ENCODE measurements at places on chromosomes 2 and 18. TPM values are rescaled to one million over a fixed set of nuclear protein-coding genes. Genes with fewer than 3 reads are reported as not detected.

Gene ZEB2
- polyA plus RNA-seq: 57.0 TPM

DNA sequence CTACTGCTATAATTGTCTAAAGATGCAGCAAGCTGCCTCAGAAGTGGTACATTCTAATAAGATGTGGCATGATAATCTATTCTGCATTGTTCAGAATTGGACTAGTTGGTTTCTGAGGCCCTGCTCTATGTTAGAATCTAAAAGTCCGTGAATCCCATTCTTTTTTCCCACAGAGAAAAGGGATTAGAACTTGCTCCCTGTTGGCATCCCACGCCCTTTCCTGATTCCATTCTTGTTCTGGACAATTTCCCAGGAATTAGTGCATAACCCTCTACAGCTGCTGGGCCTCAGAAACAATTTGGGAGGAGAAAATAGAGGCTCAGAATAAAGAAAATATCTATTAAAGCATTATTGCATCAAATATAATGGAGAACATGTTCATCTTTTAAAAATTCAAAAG lies 282.7 kb downstream of the NRXN1 start:
- no peak for DNase-seq
- H3K4me1 ChIP-seq: no peaks in the 10 kb centered on the region
- H3K27me3 ChIP-seq: no peaks in the 10 kb centered on the region
- H3K36me3 ChIP-seq: no peaks in the 10 kb centered on the region

GRCh38 chr2:235979753-235980435 lies 188.3 kb downstream of the GBX2 start:
- no peak overlapping the region for H3K27ac ChIP-seq
- H3K27me3 ChIP-seq: no peaks in the 10 kb centered on the region
- DNase-seq: no peak

DNA sequence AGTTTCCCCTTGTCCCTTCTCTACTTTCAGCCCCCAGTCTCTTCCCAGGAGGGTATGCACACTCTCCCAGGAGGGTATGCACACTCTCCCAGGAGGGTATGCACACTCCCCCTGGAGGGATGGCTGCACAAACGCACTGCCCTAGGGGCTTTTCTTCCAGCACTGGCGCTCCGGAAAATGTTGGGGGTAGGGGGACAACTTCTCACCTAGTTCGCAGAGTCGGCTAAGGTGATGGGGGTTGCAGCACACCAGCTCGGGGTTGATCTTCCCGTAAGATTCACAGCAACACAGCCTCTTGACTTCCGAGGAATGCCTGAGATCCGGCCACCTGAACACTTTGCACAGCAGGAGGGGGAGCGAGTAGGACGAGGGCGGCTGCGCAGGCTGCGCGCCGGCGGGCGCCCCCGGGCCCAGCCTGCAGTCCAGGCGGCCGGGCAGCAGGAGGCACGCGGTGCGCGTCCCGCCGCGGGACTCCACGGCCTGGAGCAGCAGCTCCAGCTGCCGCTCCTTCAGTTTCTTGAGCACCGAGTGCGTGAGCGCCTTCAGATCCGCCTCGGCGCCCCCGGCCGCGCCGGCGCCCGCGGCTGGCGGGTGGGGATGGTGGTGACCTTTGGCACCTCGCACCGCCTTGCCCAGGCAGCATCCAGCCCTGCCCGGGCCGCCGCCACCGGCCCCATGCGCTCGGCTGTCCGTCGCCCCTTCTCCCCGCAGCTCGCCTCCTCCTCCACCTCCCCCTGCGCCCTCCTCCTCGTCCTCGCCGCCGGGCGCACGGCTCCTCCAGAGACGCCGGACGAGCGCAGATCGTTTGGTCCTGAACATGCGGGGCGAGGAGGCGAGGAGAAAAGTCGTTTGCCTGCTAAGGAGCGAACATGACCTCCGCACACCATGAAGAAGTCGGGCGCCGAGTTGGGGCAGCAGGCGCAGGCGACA lies 894 bp downstream of the SMAD7 start:
- peak overlapping the region; percentile 53 for H3K27ac ChIP-seq
- no peaks in the 10 kb centered on the region for H3K36me3 ChIP-seq
- DNase-seq: no peak
- H3K4me3 ChIP-seq: peak overlapping the region; percentile 77
- H3K4me1 ChIP-seq: peaks cover 12% of the 10 kb centered on the region

DNA sequence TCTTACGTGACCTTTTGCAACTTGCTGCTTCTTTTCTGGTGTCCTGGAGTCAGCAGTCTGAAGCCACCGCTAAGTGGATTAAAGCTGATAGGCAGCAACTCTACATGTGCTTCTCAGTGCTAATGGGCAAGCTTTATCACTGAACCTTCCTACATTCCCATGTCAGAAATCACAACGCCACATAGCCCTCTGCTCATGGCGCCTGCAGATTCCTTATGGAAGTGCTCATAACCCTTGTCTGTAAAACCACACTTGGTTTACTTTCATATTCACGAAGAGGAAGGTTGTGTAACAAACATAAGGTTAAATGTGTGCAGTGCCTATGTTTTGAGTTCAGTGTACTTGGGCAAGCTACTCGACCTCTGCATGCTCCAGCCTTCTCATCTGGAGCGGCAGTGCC lies 319.8 kb downstream of the FBXO15 start:
- H3K4me3 ChIP-seq: no peak overlapping the region
- H3K36me3 ChIP-seq: no peaks in the 10 kb centered on the region
- H3K27me3 ChIP-seq: no peaks in the 10 kb centered on the region
- no peak overlapping the region for H3K27ac ChIP-seq
- H3K4me1 ChIP-seq: no peaks in the 10 kb centered on the region

- no peak for DNase-seq
- H3K4me1 ChIP-seq: no peaks in the 10 kb centered on the region
- H3K36me3 ChIP-seq: no peaks in the 10 kb centered on the region
- H3K27me3 ChIP-seq: no peaks in the 10 kb centered on the region
- H3K27ac ChIP-seq: no peak overlapping the region
Measured at GRCh38 chr2:211900000-211900399, 638.6 kb downstream of the ERBB4 start.

- H3K27ac ChIP-seq: no peak overlapping the region
- H3K36me3 ChIP-seq: no peaks in the 10 kb centered on the region
- H3K4me3 ChIP-seq: no peak overlapping the region
- H3K4me1 ChIP-seq: no peaks in the 10 kb centered on the region
- no peak for DNase-seq
- H3K27me3 ChIP-seq: no peaks in the 10 kb centered on the region
Measured at GRCh38 chr18:64713284-64713683, 564.4 kb upstream of the LINC00305 start.

- no peak for DNase-seq
- no peak overlapping the region for H3K4me3 ChIP-seq
- H3K4me1 ChIP-seq: no peaks in the 10 kb centered on the region
- no peak overlapping the region for H3K27ac ChIP-seq
- H3K27me3 ChIP-seq: no peaks in the 10 kb centered on the region
Measured at GRCh38 chr2:221203856-221204255, 368.2 kb downstream of the EPHA4 start.

GRCh38 chr18:457140-457519 lies 43.4 kb downstream of the COLEC12 start:
- H3K4me3 ChIP-seq: no peak overlapping the region
- no peaks in the 10 kb centered on the region for H3K36me3 ChIP-seq
- no peaks in the 10 kb centered on the region for H3K27me3 ChIP-seq

DNA sequence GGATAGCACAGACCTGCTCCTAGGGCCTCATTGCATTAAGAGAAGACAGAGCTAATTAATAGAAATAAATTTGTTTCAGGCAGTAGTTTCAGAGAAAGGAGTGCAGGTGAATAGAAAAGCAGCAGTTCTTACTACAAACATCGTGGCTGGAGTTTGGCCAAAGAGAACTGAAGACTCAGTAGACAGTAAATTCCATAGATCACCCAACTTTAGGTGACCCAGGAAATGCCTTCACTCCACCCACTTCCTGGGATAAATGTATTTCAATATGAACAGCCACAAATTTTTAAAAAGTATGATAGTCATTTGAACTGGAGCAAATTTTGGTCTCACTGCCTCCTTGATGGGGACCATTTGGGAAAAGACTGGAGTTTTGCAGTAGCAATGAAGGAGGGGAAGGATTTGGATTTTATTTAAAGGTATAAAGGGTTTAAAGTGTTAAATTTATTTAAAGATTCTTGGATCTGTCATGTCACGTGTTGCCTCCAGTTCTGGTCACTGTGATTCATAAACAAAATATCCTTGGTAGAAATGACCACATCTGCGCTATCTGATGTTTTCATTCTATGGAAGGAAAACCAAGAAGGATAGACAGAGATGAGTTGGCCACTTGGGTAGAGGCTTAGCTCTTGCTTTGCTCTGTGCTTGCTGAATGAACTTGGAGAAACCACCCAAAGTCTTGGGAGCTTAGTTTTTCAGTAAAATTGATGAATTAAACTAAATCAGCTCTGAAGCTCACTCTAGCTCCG lies 390.2 kb downstream of the THSD7B start:
- H3K27ac ChIP-seq: no peak overlapping the region
- H3K36me3 ChIP-seq: no peaks in the 10 kb centered on the region
- no peak for DNase-seq
- no peaks in the 10 kb centered on the region for H3K4me1 ChIP-seq

GRCh38 chr18:4549164-4549872 lies 94.2 kb upstream of the DLGAP1 start:
- no peaks in the 10 kb centered on the region for H3K36me3 ChIP-seq
- no peaks in the 10 kb centered on the region for H3K27me3 ChIP-seq
- no peak for DNase-seq

DNA sequence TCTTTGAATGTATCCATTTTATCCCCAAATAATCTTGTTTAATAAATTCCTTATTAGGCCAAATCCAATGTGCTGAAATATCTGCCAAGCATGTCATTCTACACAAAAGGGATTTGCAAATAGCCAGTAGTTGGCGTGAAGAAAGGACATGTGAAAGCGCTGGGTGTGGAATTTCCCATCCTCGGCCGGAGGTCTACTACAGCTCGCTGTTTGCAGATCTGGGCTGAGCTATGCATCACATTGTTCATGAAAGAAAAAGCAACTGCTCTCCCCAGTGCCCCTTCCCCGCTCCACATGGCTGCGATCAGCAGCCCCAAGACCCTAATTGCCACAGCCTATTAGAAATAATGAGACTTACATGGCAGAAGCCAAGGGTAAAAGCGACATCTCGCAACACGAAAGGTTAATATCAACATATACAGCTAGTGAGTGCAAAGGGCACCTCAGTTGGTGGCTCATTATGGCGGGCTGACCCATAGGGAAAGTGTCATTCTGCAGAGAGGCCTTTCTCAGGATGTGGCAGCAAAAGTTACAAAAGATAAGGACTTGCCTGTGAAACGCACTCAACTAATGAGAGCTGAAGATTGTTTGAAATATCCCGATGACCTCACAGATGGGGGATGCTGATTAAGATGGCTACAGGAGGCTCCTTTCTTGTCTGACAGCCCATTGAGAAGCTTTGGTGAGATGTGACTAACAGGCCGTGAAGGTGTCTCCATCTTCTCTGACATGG lies 126.9 kb upstream of the CYP1B1 start:
- peaks cover 10% of the 10 kb centered on the region for H3K4me1 ChIP-seq
- no peaks in the 10 kb centered on the region for H3K27me3 ChIP-seq
- H3K27ac ChIP-seq: no peak overlapping the region
- DNase-seq: no peak
- no peak overlapping the region for H3K4me3 ChIP-seq

DNA sequence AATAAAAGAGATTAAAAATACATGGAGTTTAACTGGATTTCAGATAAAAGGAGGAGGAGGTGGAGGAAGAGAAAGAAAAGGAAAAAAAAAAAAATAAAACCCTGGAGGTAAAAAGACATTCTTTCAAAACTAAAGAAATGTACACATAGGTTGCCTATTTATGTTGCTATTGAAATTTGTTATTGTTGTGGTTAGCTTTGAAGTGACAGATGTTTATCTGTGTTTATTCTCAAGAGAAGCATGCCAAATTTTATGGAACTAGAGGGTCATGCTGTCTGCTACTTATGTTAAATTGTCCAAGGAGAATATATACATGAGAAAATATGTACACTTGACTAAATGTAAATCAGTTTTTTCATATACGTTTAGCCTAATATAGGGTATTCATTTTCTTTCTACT lies 653.2 kb downstream of the DCDC2C start:
- no peak overlapping the region for H3K4me3 ChIP-seq
- H3K27ac ChIP-seq: no peak overlapping the region
- no peaks in the 10 kb centered on the region for H3K36me3 ChIP-seq
- H3K27me3 ChIP-seq: no peaks in the 10 kb centered on the region
- no peaks in the 10 kb centered on the region for H3K4me1 ChIP-seq

- H3K27ac ChIP-seq: no peak overlapping the region
- no peak overlapping the region for H3K4me3 ChIP-seq
- H3K4me1 ChIP-seq: no peaks in the 10 kb centered on the region
- no peaks in the 10 kb centered on the region for H3K36me3 ChIP-seq
Measured at GRCh38 chr18:42348722-42349121, 393.7 kb downstream of the PIK3C3 start.

DNA sequence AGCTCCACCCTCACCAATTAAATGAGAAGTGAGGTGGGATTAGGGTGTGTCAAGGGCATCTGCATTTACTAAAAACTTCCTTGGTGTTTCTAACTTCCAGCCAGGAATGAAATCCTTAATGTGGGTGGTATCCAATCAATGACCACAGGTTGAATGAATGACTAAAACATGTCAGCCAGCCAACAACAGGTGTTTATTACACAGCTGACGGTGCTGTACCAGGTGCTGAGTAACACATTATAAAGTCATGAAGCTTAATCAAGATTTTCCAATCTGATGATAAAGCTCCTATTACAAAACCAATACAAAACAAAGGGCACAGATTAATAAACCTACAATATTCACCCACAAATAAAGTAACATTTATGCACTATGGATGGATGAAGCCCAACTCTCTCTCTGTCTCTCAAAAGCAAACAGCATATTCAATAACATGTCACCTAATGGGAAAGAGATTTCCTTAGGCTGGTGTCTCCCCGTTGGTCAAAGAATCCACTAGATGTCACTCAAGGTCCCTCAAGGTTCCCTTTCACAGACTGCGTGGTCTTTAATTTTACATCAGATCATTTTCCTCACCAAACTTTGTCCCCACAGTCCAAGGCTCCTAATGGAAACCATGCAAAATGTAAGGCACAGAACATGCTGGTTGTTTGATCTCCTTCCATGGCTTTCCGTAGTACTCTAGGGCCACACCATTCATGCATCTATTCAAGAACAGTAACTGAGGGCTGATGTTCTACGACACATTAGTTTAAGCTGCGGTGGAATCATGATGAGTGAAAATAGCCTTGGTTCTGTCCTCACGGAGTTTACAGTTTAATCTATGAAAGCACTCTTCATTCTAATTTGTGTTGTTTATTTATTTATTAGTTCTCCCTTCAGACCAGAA lies 6.4 kb upstream of the PTPN4 start:
- no peak overlapping the region for H3K4me3 ChIP-seq
- H3K36me3 ChIP-seq: no peaks in the 10 kb centered on the region
- no peaks in the 10 kb centered on the region for H3K27me3 ChIP-seq
- H3K27ac ChIP-seq: no peak overlapping the region
- no peak for DNase-seq
- H3K4me1 ChIP-seq: peaks cover 5% of the 10 kb centered on the region

DNA sequence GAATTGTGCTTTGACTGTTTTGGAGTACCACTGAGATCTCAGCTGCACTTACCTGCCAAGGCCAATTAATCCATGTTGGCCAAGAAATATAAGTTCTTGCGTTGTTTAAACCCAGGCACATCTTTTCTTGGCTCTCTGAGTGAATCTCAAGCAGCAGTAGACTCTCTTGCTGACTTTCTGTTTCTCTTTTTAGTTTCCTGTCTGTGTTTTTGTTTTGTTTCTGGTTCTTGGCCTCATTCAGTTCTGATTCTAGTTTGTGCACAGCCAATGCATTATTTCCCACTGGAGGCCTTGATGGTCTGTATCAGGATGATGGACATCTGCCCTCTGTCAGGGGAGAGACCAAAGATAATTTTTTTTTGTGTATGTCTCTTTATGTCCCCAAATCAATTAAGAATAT lies 379.4 kb downstream of the CDH2 start:
- H3K27ac ChIP-seq: no peak overlapping the region

GRCh38 chr2:2793925-2794560 lies 463.0 kb upstream of the MYT1L start:
- H3K27ac ChIP-seq: no peak overlapping the region
- no peak for DNase-seq
- no peaks in the 10 kb centered on the region for H3K36me3 ChIP-seq
- H3K27me3 ChIP-seq: no peaks in the 10 kb centered on the region
- H3K4me3 ChIP-seq: no peak overlapping the region
